Hematopoietic multipotent progenitor cell treated with erythropoietin and hydrocortisone succinate and interleukin-3 and kit ligand, for 15 days (in vitro differentiated cells): ENCODE measurements at places on chromosomes 3 and 15.

DNA sequence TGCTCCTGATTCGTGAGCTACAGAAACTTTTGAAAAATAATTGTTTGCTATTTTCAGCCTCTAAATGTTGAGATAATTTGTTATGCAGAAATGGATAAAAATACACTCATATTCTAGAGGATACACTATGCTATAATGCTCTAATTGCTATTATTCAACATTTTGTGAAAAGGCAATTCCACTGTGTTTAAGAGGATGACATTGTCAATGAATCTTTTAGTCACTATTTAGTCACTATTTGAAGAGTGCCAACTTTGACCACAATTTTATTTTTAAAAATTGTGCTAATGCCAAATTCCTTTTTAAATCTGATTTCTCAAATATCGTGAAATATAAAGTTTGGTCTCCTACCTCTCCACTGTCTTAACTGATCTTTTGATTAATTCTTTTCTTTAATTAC, 604.9 kb upstream of the KCNMB2 start:
- DNase-seq, result no peak

DNA sequence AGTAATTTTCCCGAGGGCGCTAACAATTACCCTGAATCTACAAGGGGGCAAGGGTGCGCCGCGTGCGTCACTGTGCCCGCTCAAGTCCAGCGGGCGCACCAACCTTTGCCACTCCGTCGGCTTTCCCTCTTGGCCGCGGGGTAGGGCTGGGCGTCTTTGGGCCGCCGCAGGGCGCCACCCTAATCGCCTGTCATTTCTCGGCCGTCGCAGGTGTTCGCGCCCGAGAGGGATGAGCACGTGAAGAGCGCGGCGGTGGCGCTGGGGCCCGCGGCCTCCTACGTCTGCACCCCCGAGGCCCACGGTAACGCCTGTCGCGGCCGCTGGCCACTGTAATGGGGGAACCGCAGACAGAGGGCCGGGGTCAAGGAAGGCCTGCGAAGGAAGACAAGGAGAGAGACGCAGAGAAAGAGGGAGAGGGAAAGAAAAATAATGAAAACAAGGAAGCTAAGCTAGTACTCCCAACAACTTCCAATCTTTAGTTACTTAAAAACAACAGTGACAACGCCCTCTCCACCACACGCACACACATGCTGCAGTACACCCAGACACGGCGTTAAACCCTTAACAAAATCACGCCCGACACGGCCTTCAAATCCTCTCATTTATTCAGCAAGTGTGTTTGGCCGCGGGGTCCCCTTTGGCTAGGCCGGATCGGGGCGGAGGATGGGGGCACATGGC, 3.8 kb downstream of the SKOR1 start:
- no peak for DNase-seq

DNA sequence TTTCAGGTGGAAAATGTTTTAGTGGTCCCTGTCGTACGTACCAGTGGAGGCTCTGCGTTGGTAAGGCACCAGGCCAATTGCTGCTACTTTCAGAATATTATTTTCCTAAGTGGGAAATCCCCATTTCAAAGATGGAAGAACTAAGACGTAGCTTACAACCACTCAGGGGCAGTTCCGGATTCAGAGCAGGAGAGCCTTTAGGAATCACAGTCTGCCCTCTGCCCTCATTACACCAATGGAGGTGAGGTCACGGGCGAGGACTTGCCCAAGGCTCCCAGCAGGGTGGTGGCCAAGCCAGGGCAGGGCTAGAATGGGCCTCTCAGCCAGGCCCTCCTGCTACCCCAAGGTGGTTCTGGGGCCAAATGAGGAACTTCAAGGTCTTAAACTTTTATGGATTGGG, 72.6 kb downstream of the RASGRF1 start:
- DNase-seq, result no peak

DNA sequence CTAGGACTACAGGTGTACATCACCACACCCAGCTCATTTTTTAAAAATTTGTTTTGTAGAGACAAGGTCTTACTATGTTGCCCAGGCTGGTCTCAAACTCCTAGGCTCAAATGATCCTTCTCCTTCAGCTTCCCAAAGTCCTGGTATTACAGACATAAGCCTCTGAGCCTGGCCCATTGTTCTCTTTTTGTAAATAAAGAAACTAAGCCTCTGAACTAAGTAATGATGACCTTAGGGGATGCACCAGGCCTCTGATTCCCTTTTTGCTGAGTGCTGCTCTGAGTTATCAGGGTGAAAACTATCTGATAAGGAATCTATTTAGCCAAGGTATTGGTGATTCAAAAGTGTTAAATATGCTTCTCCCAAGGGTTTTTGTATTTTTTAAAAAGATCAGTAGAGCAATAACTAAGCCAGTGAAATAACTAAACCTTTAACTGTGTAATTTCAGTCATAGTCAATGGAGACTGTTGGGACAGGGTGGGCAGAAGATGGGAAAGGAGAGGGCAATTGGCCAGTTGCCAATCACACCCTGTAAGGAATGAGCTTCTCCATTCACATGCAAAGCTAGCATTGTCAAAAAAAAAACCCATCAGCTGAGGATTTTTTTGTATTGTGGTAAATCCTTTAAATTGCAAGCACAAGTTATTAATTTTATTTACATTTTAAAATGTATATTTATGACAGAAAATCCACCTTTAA, 194.8 kb upstream of the PFN2 start:
- no peak for DNase-seq

DNA sequence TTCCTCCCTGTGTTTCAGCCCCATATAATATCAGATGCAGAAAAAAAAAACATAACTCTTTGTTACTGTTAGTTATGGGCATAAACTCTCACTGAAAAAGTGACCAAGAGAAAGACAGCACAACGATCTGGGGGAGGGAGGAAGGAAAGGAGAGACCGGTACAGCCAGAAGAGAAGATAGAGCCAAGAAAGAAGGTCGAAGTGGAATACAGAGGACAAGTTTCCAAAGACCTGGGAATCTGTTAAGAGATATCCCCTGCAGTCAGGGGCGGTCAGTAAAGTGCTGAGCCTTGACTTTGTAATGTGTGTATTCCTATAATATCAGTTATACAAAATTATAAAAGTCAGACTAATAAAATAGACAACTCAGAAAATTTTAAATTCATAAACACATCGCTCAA, 3.3 kb downstream of the ALDH1A2 start:
- DNase-seq, result no peak

DNA sequence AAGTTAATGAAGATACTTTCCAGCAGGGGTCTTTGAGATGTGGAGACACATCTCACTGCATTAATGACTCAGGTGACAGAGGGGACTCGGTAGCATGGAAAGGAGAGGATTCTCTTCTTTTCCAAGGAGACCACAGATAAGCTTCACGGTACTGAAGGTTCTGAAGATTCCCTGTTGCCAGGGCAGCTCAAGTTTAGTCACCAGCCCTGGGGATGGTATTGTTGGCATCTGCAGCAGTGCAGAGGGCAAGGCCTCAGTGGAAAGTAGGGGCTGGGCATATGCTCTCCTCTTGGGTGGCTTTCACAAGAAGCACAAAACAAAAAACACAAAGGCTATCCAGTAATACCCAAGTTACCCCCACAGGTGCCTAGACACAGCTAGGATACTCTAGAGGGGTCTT, 38.0 kb upstream of the MRPL3 start:
- no peak for DNase-seq
